ENCODE measurements at places on chromosomes 2 and 18. TPM values are rescaled to one million over a fixed set of nuclear protein-coding genes. Genes with fewer than 3 reads are reported as not detected.

GRCh38 chr18:22457524-22457923, 39.8 kb upstream of the CTAGE1 start:
- DNase-seq = no peak

GRCh38 chr2:197209742-197210408, 100.7 kb downstream of the ANKRD44 start:
- DNase-seq = no peak

GRCh38 chr2:72182547-72182946, 34.9 kb upstream of the CYP26B1 start:
- peak; percentile 85 for DNase-seq

DNA sequence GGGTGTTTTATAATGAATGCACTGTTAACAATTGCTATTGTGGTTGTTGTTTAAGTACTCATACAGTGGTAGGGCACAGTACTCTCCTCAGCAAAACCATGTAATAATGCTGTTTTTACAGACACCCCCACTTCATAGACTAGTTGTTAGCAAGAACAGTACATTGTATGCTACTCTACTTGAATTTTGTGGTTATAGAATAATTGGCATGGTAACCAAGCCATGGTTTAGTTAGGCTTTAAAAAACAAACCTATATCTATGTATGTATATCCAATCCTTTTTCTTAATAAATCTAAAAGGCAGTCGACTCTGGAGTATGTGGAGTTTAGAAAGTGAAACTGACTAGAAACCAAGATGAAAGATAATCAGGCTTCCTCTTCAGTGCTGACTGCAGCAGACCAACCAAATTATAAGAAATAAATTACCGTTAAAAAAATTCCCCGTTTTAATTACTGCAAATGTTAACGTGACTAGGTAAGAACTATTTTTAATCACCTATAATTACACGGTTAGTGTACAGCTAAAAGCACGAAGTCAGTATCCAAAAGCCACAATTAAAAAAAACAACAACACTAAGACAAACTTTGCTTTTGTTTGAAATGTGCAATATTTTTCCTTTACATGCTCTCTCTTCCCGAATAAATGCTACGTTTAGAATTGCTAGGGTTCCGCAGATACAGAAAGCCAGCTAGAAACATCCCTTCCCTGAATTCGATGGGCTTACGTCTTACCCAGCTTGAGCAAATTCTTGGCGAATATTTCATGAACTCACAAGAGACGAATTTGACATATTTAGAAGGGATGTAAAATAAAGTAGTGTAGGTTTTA, 113.3 kb upstream of the SERTAD2 start:
- no peak for DNase-seq

SLC9A4 gene
- total RNA-seq = 0.17 TPM

PAX8 gene
- 6.2 TPM for total RNA-seq

ABCG8 gene
- 0.06 TPM for total RNA-seq

All from mucosa of descending colon (tissue), 3 donors.